Neural progenitor cell (in vitro differentiated cells): ENCODE measurements at places on chromosomes 3 and 15. TPM values are rescaled to one million over a fixed set of nuclear protein-coding genes. Genes with fewer than 3 reads are reported as not detected.

Gene CALML4
- 9.0 and 22.7 TPM in 2 replicates for total RNA-seq

- H3K4me3 ChIP-seq: peak overlapping the region; percentile 78
- no peaks in the 10 kb centered on the region for H3K36me3 ChIP-seq
- H3K27ac ChIP-seq: no peak overlapping the region
- H3K27me3 ChIP-seq: no peaks in the 10 kb centered on the region
- peaks cover 29% of the 10 kb centered on the region for H3K4me1 ChIP-seq
Observed at GRCh38 chr15:43330780-43331087, 361 bp upstream of the LCMT2 start.

DNA sequence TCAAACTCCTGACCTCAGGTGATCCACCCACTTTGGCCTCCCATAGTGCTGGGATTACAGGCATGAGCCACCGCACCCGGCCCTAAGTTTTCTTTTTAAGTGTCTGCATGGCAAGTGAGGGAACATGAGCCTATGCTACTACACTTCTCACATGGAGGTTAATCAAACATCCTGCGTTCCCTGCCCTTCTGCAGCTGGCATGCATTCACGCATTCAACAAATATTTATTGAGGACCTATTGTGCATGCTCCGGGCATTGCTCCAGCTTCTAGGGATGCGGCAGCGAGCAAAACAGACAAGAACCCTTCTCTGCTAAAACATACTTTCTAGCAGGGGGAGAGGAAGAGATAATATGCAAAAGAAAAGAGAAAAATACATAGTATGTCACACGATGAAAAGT lies 42.6 kb upstream of the ACKR4 start:
- no peaks in the 10 kb centered on the region for H3K27me3 ChIP-seq
- H3K27ac ChIP-seq: no peak overlapping the region
- no peaks in the 10 kb centered on the region for H3K36me3 ChIP-seq
- H3K4me3 ChIP-seq: no peak overlapping the region
- H3K4me1 ChIP-seq: no peaks in the 10 kb centered on the region

- no peaks in the 10 kb centered on the region for H3K36me3 ChIP-seq
- no peak within 1 kb of the TSS for H3K27ac ChIP-seq
- peak; percentile 74 for DNase-seq
- peaks cover 36% of the 10 kb centered on the region for H3K27me3 ChIP-seq
Observed at GRCh38 chr3:42979044-42979972, at the start of gene GASK1A. Gene GASK1A (plus strand): TSS chr3:42979311. CDS start chr3:42979643, 332 bp downstream.
